Activated CD8-positive, alpha-beta memory T cell treated with anti-CD3 and anti-CD28 coated beads for 1 hour (primary cell): ENCODE measurements at places on chromosomes 13 and 19.
A peak's percentile ranks its signal among the peaks of the same experiment; 100 is the strongest.

DNA sequence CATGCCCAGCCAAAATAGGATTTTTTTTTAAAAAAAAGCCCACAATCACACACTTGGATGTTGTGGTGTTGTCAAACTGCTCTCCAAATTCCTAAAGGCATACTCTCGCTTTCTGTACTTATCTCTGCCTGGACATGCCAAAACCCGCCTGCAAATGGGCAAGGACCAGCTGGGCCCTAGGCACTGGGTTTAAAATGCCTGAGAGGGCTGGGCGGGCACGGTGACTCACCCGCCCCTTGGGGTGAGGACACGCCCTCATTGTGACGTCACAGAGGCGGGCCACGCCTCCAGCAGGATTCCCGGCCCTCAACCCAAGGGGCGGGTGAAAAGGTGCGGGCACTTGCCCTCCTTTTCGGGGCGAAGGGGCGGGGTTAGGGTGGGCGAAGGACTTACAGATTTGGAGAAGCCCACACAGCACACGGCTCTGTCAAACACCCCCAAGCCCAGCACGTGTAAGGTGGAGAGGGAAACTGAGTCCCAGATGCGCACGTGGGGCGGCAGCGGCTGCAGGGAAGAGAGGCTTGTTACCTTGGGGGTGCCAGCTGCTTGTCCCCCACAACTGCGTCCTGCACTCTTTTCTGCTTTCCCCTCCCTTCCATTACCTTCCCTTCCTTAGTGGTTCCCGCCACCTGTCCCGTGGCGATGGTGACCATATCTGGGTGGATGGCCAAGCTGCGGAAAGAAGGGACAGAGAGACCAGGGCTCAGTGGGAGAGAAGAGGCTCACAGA, 6.6 kb downstream of the EML2 start:
- DNase-seq = no peak

DNA sequence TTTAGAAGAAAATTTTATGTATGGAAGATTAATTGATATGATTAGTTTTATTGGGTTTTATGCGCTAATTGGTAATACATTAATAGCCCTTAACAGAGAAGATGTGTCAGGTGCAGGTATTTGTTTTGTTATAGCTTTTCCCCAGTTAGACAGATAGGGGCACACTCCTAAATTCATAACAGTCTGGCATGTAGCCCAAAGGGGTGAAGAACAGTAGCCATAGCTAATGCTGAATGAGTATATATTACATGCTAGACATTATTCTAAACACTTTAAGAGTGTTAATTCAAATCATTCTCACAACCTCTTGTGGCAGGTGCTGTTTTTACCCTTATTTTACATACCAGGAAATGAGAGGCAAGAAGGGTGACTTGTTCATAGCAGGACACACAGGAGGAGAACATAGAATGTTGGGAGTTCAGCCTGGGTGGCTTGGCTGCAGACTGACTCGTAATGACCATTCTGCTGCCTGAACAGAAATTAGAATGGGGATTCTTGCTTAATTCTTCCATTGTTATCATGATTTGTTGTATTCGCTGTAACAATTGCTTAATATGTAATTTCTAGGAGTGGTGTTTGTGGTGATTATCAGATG, 20.1 kb downstream of the PCCA start:
- no peak for DNase-seq

DNA sequence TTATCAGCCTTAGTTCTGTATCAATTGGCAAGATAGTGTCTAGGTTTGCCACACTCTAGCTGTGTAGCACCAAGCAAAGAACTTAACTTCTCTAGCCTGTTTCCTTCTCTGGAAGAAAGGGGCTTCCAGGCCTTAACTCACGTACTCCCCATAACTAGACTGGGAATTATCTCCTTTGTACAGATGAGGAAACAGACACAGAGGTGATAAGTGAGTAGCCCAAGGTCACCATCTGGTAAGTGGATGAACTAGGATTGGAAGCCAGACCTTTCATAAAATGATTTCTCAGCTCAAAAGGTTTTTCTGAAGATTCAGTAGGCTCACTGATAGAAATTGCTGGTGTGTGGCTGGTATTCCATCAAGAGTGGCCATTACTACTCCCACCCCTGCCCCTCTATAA, 3.1 kb downstream of the ZNF428 start:
- DNase-seq = no peak

- DNase-seq = no peak
Measured at GRCh38 chr19:35509018-35509652, 4.3 kb downstream of the DMKN start.

- DNase-seq = no peak
Measured at GRCh38 chr13:113411216-113412023, 41.9 kb downstream of the ADPRHL1 start.

GRCh38 chr13:94186470-94186869, 293.0 kb downstream of the DCT start:
- no peak for DNase-seq

- no peak for DNase-seq
Measured at GRCh38 chr13:42466123-42466522, 107.8 kb upstream of the TNFSF11 start.

GRCh38 chr13:90414691-90415596, 932.5 kb upstream of the MIR17HG start:
- no peak for DNase-seq

DNA sequence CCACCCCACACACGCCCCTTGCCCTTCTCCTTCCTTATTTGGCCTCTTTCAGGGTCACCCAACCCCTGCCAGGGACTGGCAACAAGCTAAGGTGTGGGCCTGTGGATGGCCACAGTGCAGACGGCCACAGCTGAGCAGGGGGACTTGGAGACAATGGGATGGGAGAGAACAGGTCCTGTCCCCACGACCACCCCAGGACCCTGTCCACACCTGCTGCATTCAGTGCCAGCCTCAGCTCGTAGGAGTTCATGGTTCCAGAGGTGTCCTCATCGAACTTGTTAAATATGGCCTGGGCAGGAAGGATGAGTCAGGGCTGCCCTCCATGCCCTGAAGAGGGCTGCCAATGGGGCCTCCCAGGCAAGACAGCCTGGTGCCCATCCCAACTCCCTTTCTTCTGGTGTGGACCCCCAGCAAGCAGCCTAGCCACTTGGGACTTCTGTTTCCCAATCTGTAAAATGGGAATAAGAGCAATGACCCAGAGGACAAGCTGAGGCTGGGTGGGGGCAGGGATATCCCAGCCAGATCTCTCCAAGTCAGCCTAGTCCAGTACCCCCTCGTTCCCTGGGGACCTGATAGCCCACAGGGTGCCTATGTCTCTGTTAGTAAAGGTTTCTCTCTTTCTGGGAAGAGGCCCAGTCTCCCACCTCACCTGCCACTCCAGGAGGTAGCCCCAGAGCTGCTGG, 10.6 kb downstream of the CAPN12 start:
- no peak for DNase-seq

DNA sequence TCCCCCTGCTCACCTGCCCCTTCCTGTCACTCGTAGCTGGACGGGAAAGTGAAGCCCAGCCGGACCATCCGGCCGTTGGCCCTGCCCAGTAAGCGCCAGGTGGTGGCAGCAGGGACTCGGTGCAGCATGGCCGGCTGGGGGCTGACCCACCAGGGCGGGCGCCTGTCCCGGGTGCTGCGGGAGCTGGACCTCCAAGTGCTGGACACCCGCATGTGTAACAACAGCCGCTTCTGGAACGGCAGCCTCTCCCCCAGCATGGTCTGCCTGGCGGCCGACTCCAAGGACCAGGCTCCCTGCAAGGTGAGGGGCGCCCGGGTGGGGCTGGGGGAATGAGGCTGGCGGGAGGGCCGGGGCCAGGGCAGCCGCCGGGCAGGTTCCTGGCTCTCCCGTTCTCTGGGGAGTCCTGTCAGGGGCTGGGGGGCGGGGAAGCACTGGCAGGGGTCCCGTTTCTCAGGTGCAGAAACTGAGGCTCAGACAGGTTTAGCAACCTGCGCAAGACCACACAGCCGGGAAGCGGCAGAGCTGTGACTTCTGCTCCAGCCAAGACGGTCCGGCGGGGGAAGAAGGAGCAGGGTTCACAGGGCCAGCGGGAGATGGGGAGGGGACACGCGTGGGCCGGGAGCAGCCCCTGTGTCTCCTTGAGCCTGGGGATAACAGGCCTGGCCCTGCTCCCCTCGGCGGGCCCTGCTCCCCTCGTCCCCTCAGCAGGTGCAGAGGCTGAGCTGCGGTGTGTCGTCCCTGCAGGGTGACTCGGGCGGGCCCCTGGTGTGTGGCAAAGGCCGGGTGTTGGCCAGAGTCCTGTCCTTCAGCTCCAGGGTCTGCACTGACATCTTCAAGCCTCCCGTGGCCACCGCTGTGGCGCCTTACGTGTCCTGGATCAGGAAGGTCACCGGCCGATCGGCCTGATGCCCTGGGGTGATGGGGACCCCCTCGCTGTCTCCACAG, 5.3 kb downstream of the GZMM start:
- no peak for DNase-seq

DNA sequence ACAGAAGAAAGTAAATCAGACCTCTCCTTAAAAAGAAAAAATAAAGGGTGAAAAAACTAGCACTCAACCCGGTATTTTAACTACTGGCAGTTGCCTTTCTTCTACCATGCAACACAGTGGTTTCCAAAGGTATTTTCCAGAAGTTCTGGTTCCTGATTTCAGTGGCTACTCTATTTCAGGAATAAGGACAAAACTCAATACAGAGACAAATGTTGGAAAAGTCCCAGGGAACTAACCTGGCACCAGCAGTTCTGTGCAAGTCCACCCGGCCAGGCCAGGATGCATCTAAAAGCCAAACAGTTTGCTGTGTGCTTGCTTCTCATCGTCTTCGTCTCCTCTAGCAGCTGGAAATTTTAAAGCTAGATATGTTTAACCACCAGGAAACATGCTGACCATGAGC, 52.5 kb downstream of the FOXO1 start:
- DNase-seq = no peak

DNA sequence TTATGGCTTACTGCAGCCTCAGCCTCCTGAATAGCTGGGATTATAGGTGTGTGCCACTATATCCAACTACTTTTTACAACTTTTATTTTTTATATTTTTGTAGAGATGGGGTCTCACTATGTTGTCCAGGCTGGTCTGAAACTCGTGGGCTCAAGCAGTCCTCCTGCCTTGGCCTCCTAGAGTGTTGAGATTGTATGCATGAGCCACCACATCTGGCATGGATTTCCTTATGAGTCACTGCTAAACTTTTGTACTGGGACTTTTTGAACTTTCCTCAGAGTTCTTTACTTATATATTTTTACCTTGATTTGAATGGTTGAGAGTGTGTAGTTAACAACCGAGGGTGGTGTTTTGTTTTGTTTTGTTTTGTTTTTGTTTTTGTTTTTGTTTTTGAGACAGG, 33.4 kb downstream of the DNAJC3 start:
- no peak for DNase-seq

DNA sequence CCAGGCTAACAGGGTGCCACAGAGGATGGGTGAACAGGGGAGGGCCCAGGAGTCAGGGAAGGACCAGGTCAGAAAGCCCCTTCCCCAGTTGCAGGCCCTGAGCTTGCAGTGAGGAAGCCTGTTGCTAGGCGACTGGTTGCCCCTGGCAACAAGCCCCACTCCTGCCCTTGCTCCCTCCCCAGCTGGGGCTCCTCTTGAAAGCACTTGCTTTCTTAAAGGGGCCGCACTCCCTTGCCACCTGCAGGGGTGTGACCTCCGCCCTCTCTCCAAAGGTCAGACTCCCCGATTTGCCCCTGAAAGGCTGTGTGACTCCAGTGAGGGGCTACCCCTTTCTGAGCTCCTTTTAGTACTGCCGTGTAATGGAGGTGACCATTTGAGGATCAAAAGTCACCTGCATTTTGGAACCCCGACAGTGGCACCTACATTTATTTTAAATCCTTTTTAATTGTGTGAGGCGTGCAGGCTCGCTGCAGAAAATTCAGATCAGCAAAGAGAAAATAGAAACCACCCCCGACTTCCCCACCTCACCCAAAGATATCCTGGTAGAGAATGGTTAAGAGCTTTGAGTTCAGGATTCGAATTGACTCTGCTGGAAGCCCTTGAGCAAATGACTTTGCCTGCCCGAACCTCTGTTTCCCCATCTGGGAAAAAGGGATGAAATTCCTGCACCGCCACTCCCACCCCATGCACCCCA, 4.8 kb downstream of the FCHO1 start:
- peak; percentile 13 for DNase-seq

DNA sequence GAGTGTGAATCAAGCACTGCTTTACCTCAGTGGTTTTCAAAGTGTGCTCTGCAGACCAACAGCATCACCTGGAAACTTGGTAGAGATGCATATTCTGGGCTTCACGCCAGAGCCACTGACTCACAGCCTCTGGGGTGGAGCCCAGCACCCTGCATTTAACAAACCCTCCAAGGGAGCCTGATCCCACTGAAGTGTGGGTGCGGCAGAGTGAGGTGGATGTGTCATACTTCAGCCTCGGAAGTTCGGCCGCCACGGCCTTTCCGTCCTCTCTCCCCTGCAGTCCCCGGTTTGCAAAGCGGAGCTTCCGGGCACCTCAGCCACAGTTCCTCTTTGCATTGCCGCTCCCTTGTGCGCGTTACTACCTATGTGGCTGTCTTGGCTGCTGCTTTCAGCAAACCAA, 33.3 kb upstream of the MICU2 start:
- no peak for DNase-seq

GRCh38 chr13:98171900-98172589, 5.0 kb downstream of the RNF113B start:
- DNase-seq = no peak

DNA sequence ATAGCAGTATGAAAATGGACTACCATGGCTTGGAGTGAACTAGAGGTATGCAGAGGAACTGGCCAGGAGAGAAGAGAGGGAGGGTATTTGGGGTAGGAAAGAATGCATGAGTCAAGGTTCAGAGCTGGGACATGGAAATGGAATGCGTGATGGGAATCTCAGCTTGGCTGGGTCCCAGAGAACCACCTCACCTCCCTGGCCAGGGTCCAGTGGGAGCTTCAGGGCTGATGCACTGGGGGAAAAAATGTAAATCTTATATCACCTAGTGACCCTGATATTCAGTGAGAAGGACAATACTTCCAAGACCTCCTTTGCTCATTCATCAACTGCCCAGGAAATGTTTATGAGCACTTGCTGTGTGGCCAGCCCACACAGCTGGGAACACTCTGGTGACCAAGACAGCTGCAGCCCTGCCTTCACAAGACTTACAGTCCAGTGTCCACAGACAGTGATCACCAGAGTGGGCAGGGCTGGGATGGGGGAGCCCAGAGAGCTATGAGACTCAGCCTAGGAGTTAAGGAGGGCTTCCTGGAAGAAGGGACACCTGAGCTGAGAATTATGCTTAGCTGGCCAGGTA, 12.8 kb downstream of the IGSF23 start:
- no peak for DNase-seq
